ENCODE measurements at places on chromosomes 7 and 10.

DNA sequence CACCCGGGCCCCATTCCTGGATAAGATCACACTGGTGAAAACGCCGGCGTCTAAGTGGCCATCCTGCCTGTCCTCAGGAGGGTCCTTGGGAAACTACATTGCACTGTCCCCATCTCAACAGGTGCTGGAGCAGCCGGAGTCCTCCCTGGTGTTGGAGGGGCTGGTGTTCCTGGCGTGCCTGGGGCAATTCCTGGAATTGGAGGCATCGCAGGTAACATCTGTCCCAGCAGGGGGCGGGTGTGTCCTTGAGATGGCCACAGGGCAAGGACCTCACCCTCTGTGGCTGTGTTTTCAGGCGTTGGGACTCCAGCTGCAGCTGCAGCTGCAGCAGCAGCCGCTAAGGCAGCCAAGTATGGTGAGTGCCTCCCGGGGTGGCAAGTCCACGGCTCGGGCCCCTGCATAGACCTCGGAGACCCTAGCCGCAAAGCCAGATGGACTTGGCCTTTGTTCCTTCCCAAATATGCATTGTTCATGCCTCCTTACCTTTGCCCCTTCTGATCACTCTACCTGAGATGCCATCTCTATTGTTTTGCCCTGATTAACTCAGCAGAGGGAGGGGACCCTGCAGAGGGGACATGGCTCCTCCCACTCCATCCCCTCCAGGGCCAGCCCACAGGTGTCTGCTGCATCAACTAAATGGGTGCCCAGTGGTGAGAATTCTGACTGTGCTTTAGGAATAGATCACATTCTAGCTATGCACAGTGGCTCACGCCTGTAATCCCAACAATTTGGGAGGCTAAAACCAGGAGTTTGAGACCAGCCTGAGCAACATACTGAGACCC lies 23.8 kb downstream of the ELN start:
- peak; percentile 27 for DNase-seq

GRCh38 chr7:7707806-7708205 lies 10.6 kb downstream of the RPA3 start:
- no peak for DNase-seq

DNA sequence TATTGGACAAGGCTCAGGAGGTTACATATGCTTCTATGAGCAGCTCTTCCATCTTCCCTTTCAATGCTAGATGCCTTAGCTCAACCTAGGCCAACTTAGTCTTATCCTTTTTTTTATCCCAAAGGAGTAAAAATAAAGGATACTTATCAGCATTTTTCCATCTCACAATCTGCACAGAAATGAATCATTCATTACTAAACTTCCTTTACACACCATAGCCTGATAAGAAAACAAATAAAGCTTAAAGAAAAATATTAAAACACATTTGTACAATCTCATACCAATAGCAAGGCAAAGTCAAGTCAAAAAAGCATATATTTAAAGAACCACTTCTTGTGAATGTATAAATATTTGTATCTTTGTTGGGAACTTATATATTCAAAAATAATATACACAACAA lies 407.4 kb downstream of the GRM8 start:
- no peak for DNase-seq

DNA sequence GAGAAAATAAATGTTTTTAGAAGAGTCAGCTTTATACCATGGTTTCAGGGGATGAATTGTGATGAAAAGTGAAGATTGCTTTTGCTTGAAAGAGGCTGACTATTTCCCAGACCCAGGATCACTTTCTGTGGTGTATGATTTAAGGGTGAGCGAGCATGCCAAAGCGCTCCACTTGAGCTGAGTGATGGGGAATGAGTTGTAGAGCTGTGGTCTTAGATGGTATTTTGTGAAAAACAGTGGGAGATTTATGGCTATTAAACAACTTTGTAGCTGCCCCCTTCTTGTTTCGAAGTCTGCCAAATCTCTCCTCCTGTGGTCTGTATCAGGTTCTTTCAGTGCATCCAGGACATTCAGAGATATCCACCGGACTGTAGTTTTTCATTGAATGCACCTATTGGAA lies 888.2 kb downstream of the LRMDA start:
- DNase-seq, result no peak

GRCh38 chr7:151940048-151940811 lies 16.0 kb upstream of the GALNTL5 start:
- peak; percentile 85 for DNase-seq

DNA sequence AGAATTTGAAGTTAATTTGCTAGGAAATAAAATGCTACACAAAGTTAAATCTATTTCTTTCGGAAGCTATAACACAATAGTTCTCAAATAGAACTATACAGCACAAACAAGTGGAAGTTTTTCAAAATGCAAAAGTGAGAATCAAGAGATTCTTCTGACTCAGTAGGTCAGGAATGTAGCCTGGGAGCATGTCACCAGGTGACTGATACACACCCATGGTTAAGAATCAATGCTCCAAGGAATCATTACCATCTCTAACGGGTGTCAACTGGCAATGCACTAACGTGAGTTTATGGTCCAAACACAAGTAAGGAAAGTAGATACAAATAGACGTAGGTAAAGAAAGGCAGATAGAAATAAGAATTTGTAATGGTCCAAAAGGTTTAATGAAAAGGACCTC lies 170.5 kb downstream of the SRPK2 start:
- no peak for DNase-seq

DNA sequence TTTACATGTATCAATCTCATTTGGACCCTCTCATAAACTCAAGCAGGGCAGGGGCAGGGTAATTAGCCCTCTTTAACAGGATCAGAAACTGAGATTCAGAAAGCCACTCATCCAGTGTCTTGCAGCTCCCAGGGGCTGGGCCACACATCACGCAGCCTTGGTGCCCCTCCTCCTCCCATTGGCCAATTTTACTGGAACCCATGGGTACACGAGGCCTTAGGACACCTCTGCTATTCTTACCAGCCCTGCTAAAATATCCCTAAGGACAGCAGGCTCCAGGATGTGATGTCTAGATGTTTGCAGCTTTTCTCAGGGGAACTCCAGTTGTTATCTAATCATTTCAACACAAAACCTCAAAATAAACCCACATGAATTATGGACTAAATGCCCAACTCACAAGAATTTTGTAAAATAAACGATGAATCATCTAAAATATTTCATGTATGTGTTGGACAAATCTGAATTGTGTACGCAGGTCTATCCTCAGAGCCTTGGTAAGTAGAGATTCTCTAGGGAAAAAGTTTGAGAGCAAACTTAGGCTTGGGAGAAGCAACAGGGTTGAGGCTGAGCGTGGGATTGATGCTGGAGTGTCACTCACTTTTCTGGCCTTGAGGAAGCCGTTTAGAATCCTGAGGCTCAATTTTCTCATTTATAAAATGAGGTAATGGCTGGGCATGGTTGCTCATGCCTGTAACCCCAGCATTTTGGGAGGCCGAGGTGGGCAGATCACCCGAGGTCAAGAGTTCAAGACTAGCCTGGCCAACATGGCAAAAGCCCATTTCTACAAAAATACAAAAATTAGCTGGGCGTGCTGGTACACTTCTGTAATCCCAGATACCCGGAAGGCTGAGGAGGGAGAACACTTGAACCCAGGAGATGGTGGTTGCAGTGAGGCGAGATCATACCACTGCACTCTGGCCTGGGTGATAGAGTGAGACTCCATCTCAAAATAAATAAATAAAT lies 69.7 kb upstream of the TNS3 start:
- peak; percentile 30 for DNase-seq

- DNase-seq, result no peak
Observed at GRCh38 chr10:19654576-19654975, 161.7 kb upstream of the PLXDC2 start.

DNA sequence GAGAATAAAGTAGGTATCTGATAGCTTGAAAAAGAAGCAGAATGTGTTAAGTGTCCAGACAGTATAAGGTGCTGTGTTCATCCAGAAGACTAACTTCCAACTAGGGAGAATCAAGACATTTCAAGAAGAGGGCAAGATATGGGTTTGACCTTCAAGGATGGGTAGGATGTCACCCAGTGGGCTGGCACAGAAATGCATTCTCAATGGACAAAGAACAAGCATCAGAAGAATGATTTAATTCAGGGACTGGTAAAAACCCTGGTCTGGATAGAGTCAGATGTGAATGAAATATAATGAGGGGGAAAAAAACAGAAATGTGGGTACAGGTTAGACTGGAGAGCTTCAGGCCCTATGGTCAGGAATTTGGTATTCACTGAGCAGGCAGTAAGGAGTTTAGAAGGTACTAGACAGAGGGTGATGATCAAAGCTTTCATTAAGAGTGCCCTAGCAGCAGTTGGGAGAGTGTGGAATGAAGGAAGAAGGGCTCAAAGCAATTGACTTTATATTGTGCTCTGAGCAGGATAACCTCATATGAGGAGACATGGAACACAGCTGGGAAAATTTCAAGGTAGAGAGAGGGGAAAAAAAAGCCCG lies 180.7 kb upstream of the ANK3 start:
- DNase-seq, result no peak

Data from inflammatory macrophage (primary cell).